H4 (cell line): ENCODE measurements at places on chromosomes 16 and 17. TPM values are rescaled to one million over a fixed set of nuclear protein-coding genes. Genes with fewer than 3 reads are reported as not detected.

DNA sequence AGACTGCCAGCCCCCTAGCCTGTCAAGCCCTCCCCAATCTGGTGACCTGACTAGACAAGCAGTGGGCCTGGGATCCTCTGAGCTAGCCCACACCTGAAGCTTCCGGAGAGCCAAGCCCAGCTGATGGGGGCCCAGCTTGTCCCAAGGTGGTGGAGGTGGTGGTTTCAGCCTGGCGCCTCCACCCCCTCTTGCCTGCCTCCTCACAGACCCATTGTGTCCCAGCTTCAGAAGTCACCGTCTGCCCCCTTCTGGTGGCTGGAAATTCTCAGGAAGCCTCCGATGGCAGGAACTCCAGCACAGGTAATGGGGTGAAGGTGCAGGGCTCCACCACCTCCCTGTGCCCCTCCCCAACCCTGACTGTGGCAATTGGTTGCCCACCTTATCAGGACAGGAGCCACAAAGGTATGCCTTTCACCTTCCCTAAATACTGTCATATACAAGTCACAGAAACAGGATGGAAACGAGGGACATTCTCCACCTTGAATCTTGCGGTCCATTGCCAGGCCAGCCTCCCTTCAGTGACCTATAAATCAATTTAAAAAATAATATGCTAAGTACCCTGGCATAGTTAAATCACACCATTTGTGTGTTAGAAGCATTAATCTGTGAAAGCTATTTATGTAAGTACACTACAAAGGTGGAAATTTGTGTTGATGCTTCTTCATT is 66.0 kb upstream of the ZNF423 start:
- peak; percentile 45 for DNase-seq

Gene NDUFB10
- total RNA-seq = 360 and 447 TPM in 2 replicates

Gene ZP2
- not detected in 2 replicates for total RNA-seq

Gene CPNE2
- total RNA-seq = 34.5 and 39.2 TPM in 2 replicates

DNA sequence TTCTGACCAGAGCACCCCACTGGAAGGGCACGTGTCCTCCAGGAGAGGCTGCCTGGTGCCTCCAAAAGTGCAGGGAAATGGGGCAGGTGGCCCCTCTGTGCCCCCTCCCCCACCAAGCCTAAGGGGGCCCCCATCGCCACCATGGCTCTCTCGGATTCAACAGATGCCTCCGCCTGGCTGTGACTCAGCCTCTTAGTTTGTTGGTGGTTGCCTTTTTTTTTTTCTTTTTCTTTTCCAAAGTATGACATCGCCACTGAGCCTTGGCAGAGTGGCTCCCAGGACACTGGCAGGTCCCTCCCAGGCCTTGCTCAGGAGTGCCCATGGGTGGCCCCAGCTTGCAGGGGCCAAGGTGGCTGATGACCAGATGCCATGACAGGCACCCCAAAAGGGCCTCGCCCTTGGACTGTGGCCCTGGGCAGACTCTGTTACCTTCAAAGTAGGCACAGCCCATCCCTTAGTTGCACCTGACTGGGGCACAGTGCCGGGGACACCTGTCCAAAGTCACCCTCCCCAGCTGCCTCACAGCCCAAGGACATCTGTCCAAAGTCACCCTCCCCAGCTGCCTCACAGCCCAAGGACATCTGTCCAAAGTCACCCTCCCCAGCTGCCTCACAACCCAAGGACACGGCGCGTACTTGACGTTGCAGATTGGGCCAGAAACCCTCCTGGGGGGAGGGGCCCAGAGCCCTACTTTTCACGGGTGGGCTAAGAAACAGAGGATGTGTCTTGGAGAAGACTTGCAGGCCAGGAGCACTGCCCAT is 29.6 kb downstream of the NPTX1 start:
- DNase-seq = no peak

Gene NPIPA7
- total RNA-seq = 3.1 and 7.7 TPM in 2 replicates

Gene TEX2
- total RNA-seq = 11.1 and 11.7 TPM in 2 replicates

DNA sequence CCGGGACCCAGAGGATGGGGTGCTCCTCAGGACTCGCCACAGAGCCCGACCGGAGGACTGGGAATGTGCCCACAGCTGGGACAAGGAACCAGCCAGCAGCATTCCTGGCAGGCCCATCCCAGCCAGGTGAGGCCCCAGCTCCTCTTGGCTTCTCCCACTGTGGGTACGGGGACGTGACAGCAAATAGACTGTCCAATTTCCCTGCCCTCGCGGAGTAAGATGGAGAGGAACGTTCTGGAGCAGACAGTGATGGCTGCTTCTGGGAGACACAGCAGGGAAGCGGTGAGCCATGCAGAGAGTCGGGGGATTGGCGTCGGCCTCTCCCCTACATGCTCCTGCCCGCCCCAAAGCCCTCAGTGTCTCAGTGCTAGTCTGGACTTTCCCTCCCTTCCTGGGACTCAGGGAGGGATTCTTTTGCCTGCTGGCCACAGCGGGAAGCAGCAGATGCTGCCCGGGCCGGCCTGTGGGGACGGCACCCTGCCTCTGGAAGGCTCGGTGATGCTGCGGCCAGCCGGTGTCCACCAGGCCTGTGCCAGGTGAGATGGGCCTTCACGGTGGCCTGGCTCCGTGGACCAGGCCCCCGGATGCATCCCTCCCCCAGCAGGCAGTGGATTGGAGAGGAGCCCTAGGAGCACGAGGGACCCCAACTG is 89.1 kb downstream of the SEC14L1 start:
- no peak for DNase-seq

DNA sequence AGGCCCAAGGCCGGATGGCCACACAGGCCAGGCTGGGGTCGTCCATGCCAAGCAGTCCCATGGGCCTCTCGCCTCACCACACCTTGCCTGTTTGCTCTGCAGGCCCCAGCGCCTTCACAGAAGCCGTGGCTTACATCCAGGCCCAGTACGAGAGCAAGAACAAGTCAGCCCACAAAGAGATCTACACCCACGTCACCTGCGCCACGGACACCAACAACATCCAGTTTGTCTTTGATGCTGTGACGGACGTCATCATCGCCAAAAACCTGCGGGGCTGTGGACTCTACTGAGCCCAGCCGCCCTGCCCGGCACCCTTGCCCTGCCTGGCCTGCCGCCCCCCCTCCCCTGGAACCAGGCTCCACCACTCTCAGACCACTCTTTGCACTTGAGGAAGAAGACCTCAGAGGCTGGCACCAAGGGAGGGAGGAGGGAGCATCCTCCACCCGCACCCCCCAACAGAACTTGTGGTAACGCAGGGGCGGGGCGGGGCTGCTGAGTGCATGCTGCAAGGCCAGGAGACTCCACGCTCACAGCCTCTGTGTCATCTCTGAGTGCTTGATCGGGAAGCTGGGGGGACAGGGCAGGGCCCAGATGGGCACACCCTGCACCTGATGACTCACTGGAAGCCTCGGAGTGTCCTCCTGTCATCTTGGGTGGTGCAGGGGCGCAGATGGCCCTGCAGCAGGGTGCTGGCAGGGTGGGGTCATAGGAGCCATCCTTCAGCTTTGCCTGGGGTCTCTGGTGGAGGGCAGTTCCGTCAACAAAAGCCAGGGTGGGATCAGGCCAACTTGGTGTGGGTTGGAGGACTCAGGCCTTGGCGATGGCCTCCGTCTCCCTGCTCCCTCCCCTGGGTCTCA is 81.5 kb downstream of the AMFR start:
- no peak for DNase-seq

- peak; percentile 88 for DNase-seq
These were observed 7.8 kb downstream of the PMP22 start for GRCh38 chr17:15257258-15257788.

DNA sequence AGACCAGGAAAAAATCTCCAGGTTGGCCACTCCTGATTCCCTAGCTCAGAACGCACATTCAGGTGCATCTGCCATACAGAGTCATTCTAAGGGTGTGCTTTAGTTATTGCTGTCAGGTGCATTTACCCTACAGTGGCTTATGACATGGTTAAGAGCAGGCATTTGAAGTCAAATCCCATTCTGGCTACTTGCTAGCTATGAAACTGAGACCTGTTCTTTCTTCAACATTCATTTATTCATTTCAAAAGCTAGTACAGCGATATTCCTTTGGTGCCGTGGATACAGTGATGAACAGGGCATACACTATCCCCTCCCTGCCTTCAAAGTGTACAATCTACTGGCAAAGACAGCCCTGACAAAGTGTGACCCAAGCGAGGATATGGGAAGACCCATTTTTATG is 508.3 kb downstream of the NPIPA7 start:
- DNase-seq = no peak

GRCh38 chr17:59493867-59494266 is 71.5 kb upstream of the DHX40 start:
- no peak for DNase-seq

- DNase-seq = no peak
These were observed 320.8 kb downstream of the SLC39A11 start for GRCh38 chr17:72771734-72772133.

DNA sequence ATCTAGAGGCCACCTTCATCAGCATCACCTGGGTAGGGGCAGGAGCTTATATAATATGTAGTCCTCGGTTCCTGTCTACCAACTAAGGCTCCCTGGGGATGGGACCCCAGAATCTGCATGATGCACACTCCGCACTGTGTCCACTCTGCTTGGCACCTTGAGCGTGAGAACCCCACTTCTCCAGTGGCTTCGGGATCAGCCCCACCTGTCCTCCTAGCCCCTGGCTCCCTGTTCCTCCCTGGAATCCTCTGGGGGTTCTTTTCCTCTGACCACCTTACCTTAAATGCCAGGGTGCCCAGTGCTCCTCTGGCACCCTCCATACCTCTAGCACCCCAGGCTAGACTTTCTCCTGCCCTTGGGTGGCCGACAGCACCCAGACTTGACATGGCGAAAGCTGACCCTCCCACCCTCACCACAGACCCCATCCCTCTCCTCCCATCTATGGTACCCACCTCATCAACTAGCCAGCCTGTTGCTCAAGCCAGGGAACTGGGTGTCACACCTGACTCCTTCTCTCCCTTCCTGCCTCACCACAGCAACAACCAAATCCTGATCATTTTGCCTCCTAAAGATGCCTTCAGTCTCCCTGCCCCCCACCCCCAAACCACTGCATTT is 2.8 kb upstream of the NXPH3 start:
- DNase-seq = no peak

Gene CEP112
- 3.0 and 13.2 TPM in 2 replicates for total RNA-seq

GRCh38 chr16:4597174-4597573 is 17.5 kb downstream of the UBALD1 start:
- no peak for DNase-seq

- DNase-seq = no peak
These were observed 6.4 kb downstream of the CBLN1 start for GRCh38 chr16:49275050-49275730.

GRCh38 chr17:67421869-67422273 is 44.8 kb downstream of the PITPNC1 start:
- DNase-seq = peak; percentile 97
